ENCODE measurements at places on chromosomes 4 and X.

DNA sequence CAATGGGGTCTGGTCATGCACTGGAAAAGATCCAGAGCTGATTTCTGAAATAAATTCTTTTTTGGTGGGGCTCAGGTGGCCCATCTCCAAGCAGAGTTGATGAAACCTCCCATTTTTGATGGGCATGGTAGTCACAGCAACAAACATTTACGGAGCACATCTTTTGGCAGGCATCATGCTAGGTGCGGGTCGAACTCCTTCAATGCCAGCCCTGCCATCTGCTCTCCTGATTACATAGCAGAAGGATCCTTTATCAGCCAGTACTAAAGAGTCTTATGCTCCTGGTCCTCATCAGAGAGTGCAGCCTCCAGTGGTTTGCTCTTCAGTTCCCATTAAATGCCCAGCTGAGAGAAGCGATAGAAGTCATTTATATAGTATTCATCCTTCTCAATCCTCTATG, 121.7 kb downstream of the GRXCR1 start:
- no peak for DNase-seq

GRCh38 chr4:184355857-184356256, 118.5 kb downstream of the IRF2 start:
- no peak for DNase-seq

GRCh38 chr4:75547647-75548387, 8.0 kb upstream of the ODAPH start:
- no peak for DNase-seq

- DNase-seq, result no peak
Observed at GRCh38 chr4:179165000-179165738, 1722.9 kb upstream of the AGA start.

- DNase-seq, result peak; percentile 51
Observed at GRCh38 chrX:9611436-9612145, 146.7 kb downstream of the TBL1X start.

- no peak for DNase-seq
Observed at GRCh38 chrX:4690521-4690920, 977.1 kb upstream of the PRKX start.

- no peak for DNase-seq
Observed at GRCh38 chrX:115423086-115423485, 133.6 kb downstream of the LUZP4 start.

Measured in left lobe of liver (tissue), 2 donors.